Activated CD4-positive, alpha-beta T cell treated with anti-CD3 and anti-CD28 coated beads, Interleukin-2, amount 10 ng/mL, durations not matched to agents 7 days and 5 days (primary cell): ENCODE measurements at places on chromosomes 6 and 20.

DNA sequence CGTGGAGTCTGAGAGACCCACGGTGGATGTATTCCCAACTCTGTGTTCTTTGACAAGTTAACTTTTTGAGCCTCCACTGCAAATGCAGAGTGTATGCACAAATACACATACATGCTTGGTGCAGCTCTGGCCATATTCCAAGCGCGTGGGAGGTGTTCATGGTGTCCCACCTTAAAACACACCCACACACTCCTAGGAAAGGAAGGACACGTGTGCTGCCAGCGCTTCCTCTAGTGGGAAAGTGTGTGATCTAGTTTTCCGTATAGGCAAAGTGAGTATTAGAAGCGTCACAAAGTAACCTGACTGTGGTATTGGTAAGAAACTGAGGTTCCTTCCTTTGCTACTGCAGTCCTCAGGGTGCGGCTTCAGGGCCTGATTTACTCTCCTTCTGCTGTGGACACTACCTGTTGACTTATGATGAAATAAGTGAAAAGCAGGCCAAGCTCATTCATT, 36.0 kb upstream of the MPC1 start:
- no peak for DNase-seq

DNA sequence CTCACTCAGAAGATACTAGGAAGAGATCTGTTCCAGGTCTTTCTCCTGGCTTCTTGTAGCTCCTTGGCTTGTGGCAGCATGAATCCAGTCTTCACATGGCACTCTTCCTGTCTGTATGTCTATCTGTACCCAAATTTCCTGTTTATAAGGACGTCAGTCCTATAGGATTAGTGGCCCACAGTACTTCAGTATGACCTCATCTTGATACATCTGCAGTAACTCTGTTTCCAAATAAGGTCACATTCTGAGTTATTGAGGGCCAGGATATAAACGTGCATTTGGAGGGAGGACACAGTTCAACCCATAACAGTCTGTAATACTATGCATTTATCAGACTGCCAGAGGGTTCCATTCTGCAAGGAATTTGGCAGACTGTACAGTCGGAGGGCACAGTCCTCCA, 57.6 kb upstream of the DYNLRB1 start:
- DNase-seq, result no peak

- peak; percentile 74 for DNase-seq
Observed at GRCh38 chr6:44253307-44254101, 3.8 kb downstream of the SLC35B2 start.

- DNase-seq, result no peak
Observed at GRCh38 chr6:15841937-15842726, 179.3 kb upstream of the DTNBP1 start.

- no peak for DNase-seq
Observed at GRCh38 chr6:38220069-38220723, 400.7 kb downstream of the ZFAND3 start.

GRCh38 chr6:131898718-131899117, 52.5 kb downstream of the CCN2 start:
- no peak for DNase-seq

DNA sequence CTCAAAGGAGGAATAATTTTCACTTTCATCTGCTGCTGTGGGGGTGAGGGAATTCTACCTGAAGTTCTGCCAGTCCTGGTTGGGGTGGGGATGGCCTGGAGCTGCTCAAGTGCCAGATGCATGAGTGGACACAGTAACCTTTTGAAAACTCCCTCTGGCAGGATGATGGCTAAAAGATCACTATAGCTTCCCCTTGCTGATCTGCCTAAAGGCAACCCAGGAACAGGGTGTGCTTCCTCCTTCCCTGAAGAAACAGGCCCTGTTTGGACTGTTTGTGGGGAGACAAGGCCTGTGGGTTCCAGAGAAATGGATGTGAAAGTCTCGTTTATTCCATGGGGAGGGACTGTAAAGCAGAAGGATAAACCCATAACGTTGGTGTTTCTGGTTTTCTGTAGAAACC, 176.9 kb downstream of the DTNBP1 start:
- DNase-seq, result no peak

DNA sequence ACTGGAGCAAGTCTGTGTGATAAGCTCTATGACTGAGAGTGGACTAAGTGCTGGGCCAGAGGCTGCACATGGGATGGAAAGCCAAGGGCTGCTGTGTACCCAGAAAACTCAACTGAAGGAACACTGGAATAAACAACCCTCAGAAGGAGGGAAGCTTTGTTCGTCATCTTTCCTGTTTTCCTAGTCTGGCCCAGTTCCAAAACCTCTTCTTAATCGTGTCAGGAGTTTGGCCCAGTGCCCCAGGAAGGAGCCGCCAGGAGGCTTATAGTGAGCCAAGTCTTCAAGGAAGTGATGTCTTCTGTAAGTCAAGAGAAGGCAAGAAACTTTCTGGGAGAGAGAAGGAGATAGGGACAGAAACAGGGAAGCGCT, 23.3 kb upstream of the TOP1 start:
- no peak for DNase-seq

- DNase-seq, result peak; percentile 53
Observed at GRCh38 chr6:43308101-43308989, at the start of gene CRIP3. CRIP3 (minus strand) TSS chr6:43308826; CDS start chr6:43308792, 34 bp downstream.

GRCh38 chr6:4413073-4413472, 277.7 kb upstream of the ECI2 start:
- DNase-seq, result no peak

GRCh38 chr6:11921017-11921438, 91.1 kb upstream of the HIVEP1 start:
- DNase-seq, result no peak

DNA sequence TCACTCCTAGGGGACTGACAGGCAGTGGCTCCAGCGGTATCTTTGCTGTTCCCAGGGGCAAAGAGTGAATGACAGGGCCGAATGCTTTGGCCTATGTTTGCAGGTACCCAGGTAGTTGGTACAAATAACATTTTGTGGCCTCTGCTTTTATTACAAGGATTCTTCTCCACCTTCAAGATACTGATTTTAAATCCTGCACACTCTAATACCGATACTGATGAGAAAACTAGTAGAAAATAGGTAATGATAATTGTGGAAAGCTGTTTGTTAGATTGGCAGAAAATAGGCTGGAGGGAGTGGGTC, 772 bp downstream of the HINT3 start:
- no peak for DNase-seq

- no peak for DNase-seq
Observed at GRCh38 chr6:20669571-20670314, 135.5 kb downstream of the CDKAL1 start.

DNA sequence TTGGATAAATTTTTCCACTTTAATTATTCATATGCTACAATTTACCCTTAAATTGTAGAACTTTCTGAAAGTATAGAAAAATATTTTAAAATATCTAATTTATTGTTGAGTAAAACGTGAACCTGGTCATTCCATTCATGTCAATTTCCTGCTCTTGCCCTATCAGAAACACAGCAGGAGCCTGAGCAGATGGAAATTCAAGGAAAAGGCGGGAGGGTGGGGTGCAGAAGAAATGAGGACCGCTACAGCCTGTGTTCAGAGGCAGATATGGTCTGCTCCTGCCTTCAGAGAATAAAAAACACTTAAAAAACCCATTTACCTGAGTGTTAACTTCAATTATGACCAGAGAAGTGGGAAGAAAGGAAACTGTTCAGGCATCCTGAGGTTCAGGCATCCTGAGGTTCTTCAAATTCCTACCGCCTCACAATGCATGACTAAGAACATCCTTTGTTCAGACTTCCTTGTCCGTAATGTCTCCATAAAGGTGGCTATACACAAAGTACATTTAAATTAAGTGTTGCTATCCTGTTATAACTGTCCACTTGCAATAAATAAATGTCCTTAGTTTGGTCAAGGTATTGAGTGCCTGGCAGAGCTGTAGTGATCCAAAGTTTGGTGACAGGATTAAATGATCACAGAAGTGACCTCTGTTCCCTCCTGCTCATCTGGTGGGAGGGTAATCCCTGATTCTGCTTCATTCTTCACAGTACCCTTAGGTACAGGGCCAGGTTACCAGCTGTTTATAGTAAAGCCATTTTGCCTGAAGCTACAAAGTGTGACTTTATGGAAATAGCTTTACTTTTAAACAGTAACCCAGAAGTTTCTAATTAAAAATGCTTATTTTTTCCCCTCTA, 109.1 kb downstream of the MAN1A1 start:
- DNase-seq, result no peak

DNA sequence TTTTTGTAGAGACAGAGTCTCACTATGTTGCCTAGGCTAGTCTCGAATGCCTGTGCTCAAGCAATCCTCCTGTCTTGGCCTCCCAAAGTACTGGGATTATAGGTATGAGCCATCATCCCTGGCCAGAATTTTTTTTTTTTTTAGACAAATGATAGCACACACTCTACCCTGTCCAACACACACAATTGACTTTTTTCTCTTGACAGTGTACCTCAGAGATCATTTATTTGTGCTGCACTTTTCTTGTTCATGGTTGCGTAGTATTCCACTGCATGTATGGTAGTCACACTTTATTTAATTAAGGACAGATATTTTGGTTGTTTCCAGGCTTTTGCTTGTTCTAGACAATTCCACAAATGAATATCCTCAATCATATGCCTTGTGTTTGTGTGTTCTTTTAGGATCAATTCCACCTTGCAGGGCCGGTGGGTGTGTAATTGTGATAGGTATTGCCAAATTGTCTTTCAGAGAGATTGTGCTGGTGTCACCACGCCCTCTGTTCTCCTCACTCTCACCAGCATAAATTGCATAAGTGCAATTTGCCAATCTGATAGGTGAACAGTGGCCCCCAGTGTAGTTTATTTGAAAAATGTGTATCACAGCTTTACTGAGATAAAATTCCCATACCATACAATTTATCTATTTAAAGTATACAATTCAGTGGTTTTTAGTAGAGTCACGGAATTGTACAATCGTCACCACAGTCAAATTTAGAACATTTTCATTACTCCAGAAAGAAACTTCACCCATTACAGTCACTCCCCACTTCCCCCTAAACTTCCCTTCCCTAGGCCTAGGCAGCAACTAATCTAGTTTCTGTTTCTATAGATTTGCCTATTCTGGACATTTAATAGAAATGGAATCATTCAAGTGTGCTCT, 20.1 kb downstream of the SRC start:
- no peak for DNase-seq

GRCh38 chr6:9463311-9463710, 951.6 kb downstream of the TFAP2A start:
- no peak for DNase-seq
